Endodermal cell (in vitro differentiated cells): ENCODE measurements at places on chromosomes 4 and X.

- DNase-seq, result no peak
Measured at GRCh38 chr4:161937596-161937995, 226.2 kb downstream of the FSTL5 start.

- DNase-seq, result peak; percentile 82
Measured at GRCh38 chrX:27336466-27337091, 126.6 kb downstream of the PPP4R3C start.

DNA sequence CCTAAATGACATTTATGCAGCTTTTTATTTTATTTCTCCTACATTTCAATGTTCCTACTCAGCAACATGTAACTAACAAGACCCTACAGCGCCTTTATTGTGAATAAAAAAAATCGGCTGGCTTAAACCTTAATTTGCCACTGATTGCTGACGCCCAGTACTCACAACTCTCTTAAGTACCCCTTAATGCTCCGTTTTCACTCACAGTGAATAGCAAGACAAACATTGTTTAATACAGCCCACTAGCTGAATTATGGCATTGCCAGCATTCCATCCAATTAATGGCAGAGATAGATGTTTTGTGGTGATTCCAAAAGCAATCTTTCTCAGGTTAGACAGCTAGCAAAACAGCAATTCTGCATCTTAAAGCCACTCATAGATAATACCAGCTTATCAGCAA lies 61.1 kb downstream of the PPARGC1A start:
- DNase-seq, result no peak

DNA sequence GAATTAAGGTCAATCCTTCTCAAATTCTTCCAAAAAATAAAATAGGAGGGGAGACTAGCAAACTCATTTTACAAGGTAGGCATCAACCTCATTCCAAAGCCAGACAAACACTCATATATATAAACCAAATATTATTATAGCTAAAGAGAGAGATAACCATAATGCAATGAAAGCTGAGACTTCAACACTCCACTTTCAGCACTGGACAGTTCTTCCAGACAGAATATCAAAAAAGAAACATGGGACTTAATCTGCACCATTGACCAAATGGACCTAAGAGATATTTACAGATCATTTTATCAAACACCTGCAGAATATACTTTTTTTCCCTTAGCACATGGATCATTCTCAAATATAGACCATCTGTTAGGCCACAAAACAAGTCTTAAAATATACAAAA lies 15.5 kb upstream of the EDA2R start:
- DNase-seq, result no peak

GRCh38 chr4:173434231-173434630 lies 35.3 kb upstream of the SCRG1 start:
- DNase-seq, result no peak

GRCh38 chr4:181105487-181105886 lies 1137.7 kb upstream of the TENM3 start:
- no peak for DNase-seq

- peak; percentile 60 for DNase-seq
Measured at GRCh38 chrX:137425273-137425902, 140.5 kb upstream of the ZIC3 start.

- DNase-seq, result no peak
Measured at GRCh38 chr4:139700568-139700967, 34.9 kb downstream of the MGST2 start.
